ENCODE measurements at places on chromosomes 12 and 14.

DNA sequence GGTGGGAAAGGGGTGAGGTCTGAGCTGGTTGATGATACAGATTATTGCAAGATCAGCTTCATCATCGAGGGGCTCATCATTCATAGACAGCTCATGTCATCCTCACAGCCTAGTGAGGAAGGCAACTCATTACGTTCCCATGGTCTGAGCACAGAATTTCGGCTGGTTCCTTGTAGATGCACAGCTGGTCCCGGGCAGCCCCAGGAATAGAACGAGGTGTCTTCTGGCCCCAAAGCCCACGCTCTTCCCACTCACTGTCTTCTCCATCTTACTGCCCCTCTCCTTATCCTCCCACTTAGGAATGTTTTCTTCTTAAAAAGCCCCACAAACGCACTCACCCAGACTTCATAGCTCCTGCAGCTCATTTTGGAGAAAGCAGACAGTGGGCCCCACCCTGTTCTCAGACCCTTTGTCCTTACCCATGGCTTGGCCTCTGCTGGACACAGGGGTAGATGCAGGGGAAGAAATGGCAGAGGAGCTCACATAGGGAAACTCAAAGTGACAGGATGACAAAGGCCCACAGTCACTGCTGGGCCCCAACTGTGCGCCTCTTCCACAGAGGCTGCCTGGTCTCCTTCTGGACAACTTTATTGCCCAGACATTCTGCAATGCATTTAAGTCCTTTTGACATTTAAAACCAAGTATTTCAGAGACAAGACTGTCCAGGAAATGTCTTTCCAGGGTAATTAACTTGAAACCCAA, 162.2 kb downstream of the ADGRD1 start:
- DNase-seq = no peak

- DNase-seq = no peak
Observed at GRCh38 chr14:26917086-26917485, 319.3 kb upstream of the NOVA1 start.

GRCh38 chr12:110067531-110067930, 19.2 kb upstream of the C12orf76 start:
- DNase-seq = no peak

DNA sequence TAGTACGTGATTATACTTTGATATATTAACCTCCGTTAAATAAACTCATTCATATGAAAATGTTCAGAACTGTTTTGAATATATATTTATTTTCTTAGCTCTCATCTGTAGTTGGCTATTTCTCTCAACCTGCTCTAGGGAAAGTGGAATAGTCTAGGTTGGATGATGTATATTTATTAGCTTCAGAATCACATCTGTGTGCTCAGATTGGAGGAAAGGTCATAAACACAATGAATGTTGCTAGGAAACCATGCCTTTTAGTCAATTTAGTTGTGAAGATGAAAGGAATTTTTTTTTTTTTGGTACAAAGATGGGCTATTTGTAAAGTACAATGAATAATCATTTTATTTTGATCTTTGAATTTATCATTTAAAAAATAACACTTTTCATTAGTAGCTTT, 439.1 kb downstream of the FOXG1 start:
- no peak for DNase-seq

DNA sequence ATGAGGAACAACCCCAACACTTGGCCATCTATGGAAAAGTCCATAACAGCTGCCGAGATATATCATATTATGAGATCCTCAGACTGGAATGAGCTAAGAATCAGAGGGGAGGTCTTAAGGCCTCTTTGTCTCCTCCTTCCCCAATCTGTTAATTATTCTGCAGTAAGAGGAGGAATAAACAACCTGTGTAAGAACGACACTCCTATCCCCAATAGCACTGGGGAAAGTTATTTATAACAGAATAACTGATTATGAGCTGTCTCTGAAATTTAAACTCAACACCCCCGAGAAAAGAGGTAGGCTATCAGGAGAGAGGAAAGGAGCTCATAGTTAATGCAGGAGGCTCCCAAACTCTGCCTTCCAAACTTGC, 68.0 kb downstream of the NIN start:
- no peak for DNase-seq

DNA sequence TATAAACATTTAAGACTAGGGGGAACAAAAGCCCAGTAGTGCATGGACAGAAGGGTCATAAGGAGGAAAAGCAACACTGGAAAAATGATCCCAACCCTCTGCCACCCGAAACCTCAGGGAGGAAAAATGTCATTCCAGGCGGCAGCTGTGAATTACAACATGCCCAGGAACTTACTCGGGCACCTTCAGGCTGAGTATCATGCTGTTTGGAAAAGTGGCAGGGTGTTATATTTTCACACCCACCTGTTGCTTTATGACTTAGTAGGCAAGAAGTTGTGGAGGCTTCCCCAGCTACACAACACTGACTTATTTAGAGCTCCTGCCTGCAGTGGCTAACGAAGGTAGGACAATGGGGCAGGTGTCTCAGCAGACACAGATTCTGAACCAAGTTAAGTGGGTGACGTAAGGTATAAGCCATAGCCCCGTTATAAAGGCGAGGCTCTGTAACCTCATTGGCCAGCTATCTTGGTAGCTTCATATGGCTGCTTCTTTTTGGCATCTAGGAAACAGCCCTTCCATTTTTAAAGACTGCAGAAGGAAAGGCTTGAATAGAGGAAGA, 96.1 kb upstream of the IFNG-AS1 start:
- no peak for DNase-seq

GRCh38 chr14:28773176-28773575, 6.6 kb downstream of the FOXG1 start:
- DNase-seq = no peak
